ENCODE measurements at places on chromosomes 12 and 14.

GRCh38 chr14:50366589-50366988, 30.1 kb downstream of the CDKL1 start:
- no peak for DNase-seq

DNA sequence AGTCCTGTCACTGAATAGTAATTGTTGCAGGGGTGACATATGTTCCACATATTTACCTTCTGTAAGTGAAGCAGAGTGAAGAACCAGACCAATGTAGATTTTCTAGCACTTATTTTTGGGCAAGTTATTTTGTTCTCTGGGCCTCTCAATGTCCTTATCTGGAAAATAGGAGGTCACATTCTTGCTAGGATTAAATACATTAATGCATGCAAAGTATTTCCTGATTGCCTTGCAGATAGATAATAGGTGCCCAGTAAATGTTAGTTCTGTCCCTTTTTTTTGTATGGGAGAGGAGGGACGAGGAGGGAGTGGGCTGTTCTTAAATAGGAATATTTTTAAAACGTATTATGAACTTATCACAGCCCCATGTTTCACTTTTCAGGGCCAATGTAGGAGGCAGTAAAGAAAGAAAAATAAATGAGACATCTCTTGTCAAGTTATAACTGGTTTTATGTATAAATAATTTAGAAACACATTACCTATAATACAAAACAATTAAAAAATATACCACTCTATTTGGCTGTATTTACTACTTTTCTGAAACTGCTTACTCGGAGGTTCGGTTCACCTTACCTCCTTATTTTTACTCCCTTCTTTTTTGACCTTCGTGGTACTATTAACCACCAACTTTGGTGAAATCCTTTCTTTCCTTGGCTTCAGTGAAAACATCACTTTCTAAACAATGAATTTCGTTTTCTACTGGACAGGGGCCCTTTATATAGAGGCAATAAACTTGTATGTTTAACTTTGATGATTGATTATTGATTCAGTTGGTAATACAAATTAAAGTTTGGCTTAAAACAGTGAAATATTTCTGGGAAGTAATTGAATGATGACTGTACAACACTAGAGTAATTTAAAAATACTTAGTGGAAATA, 41.9 kb downstream of the DIP2B start:
- peak; percentile 25 for DNase-seq

DNA sequence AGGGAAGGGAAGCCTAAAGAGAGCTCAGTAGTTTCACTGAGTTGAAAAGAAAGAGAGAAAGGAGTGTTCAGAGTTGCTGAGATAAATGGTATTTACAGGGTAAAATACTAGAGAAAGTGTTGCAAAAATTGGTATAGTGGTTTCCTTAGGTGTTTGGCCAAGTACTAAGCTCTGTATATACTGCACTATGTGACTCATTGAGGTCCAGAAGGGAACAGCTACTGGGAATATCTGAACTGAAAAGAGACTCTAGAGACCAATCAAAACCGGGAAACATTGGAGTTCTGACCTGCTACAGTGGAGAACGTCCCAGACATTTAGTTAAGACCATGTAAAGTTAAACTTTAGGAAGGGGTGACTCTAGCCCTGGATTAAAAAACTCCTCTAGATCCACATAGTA, 42.7 kb upstream of the ALX1 start:
- no peak for DNase-seq

GRCh38 chr14:103400537-103400936, 15.3 kb downstream of the MARK3 start:
- DNase-seq, result no peak

- DNase-seq, result peak; percentile 61
Measured at GRCh38 chr12:124774054-124774461, 89.6 kb downstream of the SCARB1 start.

GRCh38 chr14:22143363-22143762, 445.7 kb downstream of the DAD1 start:
- DNase-seq, result no peak

GRCh38 chr12:19431407-19432308, 7.6 kb upstream of the AEBP2 start:
- peak; percentile 54 for DNase-seq

GRCh38 chr12:68080577-68080976, 79.0 kb downstream of the IFNG start:
- DNase-seq, result no peak

DNA sequence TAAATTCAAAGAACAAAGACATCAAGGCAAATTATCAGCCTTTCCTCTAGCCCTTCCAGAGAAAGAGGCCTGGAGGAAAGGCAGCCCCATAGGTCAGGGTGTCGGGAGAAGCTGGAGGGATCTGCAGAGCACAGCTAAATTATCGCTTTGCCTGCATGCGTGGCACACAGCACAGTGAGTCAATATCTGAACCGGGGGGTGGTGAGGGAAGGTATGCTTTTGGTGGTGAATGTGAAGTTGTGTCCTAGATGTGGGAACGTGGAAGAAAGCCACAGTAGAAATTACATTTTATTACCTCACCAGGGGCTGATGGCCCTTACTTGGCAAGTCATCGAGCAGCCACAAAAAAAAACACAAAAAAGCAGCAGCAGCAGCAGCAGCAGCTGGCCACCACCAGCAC, 243.2 kb downstream of the EGLN3 start:
- no peak for DNase-seq

GRCh38 chr14:24441904-24442239, 704 bp downstream of the SDR39U1 start:
- peak; percentile 64 for DNase-seq

DNA sequence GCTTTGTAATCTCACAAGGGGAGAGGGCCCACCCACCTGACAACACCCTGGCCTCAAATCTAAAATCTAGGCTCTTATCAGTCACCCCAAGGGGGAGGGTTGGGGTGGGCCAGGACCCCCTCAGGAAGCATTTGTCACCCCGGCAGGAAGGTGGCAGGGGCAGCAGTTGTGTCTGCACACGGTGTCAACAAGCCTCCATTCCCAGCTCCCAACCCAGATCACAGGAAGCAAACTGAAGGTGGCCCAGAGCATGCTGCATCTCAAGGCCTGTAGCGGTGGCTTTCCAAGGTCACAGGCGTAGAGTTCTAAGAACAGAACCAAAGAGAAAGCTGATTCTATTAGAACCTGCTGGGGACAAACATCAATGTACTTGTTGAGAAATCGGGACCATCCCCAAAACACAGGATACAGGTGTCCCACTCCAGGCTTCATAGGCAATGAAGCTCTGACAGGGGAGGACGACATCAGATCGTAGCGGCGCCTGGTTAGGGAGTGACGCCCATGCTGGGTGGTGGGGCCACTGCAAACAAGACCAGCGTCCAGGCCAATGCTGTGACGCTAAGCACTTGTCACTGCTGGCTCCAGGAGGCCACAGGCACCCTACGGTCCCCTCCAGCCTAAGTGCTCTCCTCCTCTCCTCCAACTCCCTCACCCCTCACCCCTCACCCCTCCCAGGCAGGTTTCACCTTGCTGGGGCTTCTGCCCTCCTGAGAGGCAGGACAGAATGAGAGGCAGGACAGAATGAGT, 52.9 kb downstream of the CCDC88C start:
- no peak for DNase-seq

DNA sequence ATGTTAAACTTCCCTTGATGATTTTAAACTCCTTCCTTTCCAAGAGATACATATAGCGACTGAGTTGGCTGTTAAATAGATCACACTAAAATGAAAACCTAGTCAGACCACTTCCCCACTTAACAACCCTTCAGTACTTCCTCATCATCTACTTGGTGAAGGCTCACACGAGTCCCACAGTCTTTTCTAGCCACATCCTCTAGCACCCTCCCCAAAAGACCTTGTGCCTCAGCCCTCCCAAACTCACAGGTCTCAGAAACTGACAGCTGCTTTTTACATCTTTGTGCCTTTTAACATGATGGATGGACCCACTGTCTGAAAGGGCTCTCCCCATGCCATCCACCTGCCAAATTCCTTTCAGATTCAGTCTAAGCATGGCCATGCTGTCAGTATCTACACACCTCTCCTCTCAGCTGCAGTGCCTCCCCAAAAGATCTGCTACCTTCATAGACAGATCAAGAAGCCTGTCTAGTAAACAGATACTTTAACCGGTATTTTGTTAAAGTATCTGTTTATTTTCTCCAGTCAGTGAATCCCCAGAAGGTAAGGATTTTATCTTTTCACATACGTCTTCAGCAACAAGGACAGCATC, 65.1 kb upstream of the GPHB5 start:
- no peak for DNase-seq

- no peak for DNase-seq
Measured at GRCh38 chr12:31249356-31249755, 76.6 kb downstream of the SINHCAF start.

DNA sequence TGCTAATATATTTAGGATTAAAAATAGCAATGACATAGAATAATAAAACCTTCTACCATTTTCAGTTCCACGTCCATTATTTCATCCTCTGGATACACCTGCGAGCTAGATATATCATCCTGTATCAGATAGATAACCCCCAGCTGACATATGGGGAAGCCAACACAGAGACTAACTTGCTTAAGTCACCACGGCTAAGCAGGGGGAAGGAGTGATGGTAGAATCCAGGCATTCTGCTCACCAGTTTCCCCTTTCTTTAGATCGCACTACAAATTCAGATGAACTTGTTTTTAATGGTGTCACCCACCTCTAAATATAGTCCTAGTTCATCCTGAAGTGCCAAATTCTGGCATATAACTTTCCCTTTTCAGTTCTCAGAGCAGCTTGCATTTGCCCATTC, 110.1 kb downstream of the TXNDC16 start:
- DNase-seq, result no peak

GRCh38 chr12:76219806-76220205, 128.4 kb downstream of the BBS10 start:
- DNase-seq, result no peak

DNA sequence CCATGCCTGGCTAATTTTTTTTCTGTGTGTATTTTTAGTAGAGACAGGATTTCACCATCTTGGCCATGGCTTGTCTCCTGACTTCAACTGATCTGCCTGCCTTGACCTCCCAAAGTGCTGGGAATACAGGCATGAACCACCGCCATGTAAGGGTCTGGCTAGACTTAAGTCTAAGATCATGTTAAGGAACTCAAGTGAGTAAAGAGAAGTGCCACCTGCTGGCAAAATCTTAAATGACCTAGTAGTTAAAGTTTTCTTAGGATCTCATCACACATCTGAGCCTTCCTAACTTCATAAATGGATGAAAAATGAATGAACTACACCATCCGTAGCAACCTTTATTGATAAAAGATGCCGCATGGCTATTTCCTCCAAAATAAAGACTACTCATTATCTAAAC, 1.7 kb upstream of the C12orf56 start:
- DNase-seq, result peak; percentile 48

DNA sequence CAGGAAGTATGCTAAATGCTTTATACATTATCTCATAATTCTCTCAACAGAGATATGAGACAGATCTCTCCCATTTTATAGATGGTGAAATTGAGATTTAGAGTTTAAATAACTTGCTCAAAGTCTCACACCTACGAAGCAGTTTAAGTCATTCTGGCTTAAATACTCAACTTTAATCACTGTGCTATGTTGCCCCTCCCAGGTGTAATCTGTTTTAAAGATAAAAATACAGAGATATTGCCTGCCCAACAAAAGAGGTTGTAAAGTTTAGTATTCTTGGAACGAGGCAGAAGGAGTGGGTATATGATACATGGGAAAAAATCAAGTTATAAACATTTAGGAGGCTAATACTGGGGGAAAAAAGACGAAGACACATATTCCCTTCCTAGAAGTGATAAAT, 156.8 kb upstream of the LRIG3 start:
- no peak for DNase-seq

DNA sequence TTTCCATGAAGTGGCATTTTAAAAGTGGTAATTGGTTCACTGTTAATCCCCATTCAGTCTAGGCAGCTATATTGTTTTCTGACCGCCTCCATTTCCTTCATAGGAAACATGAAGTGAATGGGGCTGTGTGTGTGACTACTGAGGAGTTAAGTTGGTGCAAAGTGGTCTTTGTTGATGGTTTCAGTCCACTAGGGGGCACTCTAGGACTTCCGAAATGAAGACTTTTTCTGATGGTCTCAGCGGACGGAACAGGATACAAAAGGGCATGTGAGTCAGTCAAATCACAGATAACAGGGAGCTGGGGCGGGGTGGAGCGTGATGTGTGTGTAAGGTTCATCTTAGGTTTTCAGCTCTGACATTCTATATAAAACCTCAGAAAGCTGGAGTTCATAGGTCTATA, 240.1 kb upstream of the OR4E1 start:
- DNase-seq, result peak; percentile 77

DNA sequence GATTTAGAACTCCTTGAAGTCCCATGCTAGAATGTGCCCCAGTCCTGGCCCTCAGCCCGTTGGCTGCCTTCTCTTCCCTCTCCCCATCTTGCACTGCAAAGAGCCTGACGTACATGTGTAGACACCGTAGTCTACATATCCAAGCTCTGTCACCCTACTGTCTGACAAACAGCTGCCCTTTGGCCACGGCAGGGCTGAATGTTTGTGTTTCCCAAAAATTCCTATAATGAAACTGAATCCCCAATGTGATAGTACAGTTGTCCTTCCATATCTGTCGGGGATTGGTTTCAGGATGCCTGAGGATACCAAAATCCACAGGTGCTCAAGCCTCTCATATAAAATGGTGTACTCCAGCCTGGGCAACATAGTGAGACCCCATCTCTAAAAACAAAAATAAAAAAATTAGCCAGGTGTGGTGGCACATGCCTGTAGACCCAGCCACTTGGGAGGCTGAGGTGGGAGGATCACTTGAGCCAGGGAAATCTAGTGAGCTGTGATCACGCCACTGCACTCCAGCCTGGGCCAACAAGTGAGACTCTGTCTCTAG, 12.3 kb upstream of the TFCP2 start:
- DNase-seq, result no peak

GRCh38 chr12:51813931-51814310, 34.6 kb downstream of the FIGNL2 start:
- no peak for DNase-seq

GRCh38 chr12:124241776-124242528, 52.9 kb upstream of the RFLNA start:
- no peak for DNase-seq

DNA sequence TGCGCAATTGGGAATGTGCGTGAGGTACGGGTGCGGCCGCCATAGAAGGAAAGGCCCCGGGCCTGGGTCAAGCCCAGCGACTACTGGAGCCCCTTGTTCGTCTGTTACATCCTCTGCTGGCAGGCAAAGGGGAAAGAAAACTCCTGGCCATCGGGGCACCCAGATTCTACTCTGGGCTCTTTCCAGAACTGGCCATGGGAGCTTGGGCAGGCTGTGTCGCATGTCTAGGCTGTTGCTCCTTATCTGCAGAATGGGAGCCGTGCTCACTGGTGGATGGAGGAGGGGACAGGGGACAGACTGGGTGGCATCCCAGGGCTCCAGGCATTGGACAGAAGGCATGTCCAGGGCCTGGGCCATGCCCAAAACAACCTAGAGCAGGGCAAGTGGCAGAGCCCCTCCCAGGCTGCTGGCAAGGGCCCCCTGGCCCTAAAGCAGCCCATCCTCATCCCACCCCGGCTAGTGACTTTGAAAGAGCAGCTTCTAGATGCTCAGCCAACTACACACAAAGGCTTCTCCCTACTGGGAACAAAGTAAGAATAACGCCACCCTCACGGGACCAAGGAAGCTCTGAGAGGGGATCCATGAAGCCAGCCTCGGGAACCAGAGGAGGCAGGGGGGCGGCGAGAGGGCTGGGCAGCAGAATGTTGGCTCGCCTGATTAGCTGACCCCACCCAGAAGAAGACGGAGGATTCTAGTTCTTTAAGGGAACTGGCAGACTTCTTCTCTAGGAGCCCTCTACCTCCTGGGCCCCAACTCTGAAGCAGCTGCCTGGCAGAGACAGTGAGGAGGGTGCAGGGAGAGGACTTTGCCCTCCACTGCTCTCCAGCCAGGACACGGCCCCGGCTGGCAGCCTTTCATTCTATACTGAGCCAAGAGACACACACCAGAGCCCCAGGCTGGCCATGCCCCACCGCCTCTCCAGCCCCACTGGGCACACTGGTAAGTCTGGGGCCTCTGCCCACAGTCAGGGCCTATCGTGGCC, 96.8 kb downstream of the SINHCAF start:
- DNase-seq, result no peak

Measured in cardiac fibroblast (primary cell).